ENCODE measurements at places on chromosomes 7 and 10. TPM values are rescaled to one million over a fixed set of nuclear protein-coding genes. Genes with fewer than 3 reads are reported as not detected.

GRCh38 chr7:149253665-149254064 is 8.3 kb upstream of the ZNF783 start:
- DNase-seq: no peak

- DNase-seq: no peak
Observed at GRCh38 chr7:20444030-20444800, 113.5 kb downstream of the ITGB8 start.

The SLC26A5 gene
- not detected for total RNA-seq

- DNase-seq: no peak
Observed at GRCh38 chr10:3893901-3894563, 109.0 kb upstream of the KLF6 start.

DNA sequence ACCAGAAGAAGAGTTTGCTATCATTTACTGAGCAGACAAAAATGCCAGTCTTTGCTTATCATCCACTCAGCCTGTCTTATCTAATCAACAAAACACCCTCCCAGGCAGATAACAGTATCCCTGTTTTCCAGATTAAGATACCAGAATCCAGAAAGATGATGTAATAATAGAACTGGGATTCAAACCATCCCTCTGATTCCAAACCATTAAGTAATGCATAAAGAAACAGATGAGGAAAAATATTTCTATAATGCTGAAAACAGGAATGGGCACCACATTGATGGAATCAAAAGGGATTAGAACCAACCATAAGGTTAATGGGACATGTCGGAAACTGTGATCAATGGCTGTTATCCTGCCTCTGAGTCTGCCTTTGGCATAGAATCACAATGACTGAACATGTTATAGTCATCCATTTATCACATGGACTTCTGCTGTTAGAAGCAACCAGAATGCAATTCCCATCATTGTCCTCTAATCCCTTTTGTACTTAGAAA is 92.1 kb upstream of the RSU1 start:
- no peak for DNase-seq

DNA sequence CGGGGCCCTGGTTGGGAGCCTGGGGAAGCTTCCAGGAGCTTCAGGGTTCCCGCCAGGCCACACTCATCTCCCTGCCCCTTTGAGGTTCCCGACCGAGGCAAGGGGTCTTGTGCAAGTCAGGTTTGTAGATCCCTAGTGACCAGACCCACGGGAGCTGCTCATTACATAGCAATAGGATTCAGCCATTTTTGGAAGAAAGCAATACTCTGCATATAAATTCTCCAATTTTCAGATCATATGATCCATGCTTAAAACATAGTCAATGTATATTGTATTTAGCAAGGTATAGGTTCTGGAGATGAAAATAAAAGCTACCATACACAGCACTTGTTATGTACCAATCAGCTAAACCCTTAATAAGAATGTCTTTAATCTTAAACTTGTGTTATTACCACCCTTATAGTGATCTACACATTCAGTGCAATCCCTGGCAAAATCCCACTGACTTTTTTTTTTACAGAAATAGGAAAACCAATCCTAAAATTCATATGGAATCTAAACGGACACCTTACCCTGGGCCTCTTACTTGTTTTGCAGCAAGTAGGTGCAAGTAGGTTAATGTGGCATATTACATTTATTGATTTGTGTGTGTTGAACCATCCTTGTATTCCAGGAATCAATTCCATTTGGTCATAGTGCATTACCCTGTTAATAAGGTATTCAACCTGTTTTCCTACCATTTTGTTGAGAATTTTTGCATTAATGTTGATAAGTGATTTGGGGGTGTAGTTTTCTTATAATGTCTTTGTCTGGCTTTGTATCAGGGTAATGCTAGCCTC is 13.8 kb upstream of the FKBP9 start:
- DNase-seq: no peak

GRCh38 chr10:124588736-124589490 is 127.3 kb downstream of the LHPP start:
- DNase-seq: peak; percentile 78

DNA sequence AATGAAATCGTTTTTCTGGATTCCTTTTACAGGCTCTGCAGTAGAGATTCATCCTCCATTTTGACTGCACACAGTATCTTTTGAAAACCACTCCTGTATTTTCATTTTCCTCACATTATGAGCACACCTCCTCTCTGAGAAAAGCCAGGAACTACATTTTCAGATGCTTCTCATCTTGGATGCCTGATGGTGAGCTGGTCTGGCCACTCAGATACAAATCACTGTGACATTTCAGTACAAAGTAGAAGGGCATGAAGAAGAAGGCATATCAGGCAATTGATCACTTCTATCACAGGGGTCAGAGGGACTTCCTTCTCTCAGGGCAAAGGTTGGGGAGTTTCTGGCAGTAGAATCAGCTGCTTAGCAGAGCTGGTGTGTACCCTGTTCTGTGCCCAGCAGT is 192.0 kb upstream of the POM121L12 start:
- DNase-seq: no peak

DNA sequence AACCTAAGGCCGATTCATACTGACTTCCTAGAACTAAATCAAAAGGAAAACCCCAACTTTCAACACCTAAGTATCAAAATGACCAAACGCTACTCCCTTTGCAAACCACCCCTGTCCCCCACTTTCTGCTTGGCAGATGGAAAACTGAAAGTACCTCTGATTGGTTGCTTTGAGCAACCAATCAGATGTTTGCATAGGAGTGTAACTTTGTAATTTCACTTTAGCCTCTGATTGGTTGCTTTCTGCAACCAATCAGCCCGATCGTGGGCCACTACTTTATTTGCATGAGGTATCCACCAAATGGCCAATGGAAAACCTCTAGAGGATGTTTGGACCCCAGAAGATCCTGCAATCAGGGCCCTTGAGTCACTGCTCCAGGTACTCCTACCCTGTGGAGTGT is 12.3 kb upstream of the SNX10 start:
- DNase-seq: no peak

DNA sequence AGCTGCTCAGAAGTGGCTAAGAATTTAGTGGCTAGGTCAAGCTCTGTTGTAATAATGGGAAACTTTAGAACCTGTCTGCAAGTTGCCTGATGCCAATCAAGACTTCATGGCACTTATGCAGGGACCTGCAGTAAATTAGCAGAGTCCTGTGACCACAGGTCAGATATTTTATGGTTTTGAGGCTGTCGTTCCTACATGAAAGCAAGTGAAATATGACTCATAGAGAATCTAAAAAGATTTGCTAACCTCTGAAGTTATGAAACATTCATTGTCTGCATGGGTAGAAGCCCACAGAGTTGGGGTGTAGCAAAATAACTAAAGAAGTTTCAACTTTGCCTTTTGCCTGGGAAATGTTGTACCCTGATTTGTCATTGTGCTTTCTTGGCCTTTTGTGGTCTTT is 32.3 kb downstream of the SLC39A12 start:
- DNase-seq: no peak

The CHN2 gene
- total RNA-seq: 30.0 TPM

DNA sequence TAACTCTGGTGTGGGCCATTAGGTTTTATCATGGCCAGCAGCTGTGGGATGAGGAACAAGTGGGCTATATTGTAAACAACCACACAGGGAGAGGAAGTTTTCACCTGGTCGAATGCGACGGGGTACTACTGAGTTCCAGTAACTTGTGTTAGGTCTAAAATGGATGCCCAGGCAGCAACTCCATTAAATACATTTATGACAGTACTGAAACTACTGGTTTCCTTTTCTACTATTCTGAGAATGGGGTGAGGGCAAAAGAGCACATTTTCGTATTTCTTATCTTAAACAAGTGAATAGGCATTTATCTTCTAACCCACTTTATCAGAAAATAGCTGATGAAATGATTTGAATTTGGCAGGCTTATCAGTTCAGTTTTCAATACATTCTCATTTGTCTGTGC is 109.7 kb downstream of the C1GALT1 start:
- no peak for DNase-seq

DNA sequence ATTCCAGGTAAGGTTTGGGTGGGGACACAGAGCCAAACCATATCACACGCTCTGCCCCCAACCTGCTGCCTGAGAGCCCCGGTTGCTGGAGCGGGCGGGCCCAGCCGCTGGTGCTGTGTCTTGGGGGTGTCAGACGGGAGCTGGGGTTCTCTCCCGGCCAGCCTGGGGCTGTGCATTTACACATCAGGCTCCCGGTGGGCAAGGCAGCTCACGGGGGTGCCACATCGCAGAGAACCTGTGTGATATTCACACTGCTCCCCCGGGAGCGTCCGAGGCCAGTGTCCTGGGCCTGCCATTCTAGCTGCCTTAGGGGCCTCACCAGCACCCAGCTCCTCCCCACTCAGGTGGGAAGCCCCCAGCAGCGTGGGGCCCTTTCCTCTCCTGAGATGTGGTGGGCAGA is 35.6 kb upstream of the ADGRA1 start:
- DNase-seq: no peak

The AKR1D1 gene
- not detected for total RNA-seq

DNA sequence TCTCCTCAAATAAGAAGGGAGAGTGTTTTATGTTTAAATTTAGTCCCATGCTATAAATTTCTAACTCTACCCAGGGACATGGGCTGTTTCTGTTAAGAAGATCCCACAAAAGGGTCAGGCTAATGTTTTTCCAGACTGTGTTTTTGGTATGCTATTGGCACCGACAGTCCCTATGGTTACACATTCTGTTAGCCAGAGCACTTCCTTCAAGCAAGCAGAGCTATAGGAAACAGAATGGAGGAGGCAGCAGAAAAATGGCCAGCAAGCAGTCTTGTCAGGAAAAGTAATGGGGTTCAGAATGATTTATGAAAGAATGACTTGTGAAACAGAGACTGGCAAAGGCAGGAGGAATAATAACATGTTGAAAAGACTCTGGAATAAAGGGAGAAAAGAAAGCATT is 44.8 kb upstream of the PHYHIPL start:
- no peak for DNase-seq

The CCSER2 gene
- total RNA-seq: 51.2 TPM

GRCh38 chr10:112842832-112843360 is 107.2 kb upstream of the TCF7L2 start:
- no peak for DNase-seq

The GNAT3 gene
- not detected for total RNA-seq

GRCh38 chr7:149524394-149524793 is 26.8 kb upstream of the ZNF746 start:
- no peak for DNase-seq

The UCN3 gene
- 6.1 TPM for total RNA-seq

All from left colon (tissue), 2 donors.